ENCODE measurements at places on chromosomes 7 and 10.

GRCh38 chr7:38283809-38284208, 10.4 kb upstream of the TARP start:
- no peak for DNase-seq

DNA sequence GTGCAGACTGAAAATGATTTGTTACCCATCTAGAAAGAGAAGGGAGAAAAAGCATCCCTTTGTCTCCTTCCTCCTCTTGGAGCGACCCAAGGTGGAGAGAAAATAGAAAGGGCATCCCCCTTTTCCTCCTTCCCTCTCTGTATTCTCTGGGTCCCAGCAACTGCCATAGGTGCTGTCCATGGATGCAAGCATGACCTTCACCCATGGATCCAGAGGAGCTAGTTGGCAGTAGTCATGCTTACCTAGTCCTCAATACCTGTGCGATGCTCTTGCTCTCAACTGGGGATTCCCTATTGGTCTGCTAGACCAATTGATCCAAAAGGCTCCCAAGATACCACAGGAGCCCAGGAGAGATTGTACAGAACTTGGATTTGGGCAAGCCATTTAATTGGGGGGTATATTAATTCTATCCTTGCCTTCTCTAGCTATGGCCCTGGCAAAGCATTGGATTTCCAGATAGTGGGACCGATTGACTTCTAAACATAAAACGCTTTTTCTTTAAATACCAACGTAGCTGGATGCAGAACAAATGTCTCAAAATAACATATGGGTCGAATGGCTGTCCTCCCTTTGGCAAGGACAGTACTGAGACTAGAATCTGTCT, 547.8 kb upstream of the IGFBP3 start:
- no peak for DNase-seq

DNA sequence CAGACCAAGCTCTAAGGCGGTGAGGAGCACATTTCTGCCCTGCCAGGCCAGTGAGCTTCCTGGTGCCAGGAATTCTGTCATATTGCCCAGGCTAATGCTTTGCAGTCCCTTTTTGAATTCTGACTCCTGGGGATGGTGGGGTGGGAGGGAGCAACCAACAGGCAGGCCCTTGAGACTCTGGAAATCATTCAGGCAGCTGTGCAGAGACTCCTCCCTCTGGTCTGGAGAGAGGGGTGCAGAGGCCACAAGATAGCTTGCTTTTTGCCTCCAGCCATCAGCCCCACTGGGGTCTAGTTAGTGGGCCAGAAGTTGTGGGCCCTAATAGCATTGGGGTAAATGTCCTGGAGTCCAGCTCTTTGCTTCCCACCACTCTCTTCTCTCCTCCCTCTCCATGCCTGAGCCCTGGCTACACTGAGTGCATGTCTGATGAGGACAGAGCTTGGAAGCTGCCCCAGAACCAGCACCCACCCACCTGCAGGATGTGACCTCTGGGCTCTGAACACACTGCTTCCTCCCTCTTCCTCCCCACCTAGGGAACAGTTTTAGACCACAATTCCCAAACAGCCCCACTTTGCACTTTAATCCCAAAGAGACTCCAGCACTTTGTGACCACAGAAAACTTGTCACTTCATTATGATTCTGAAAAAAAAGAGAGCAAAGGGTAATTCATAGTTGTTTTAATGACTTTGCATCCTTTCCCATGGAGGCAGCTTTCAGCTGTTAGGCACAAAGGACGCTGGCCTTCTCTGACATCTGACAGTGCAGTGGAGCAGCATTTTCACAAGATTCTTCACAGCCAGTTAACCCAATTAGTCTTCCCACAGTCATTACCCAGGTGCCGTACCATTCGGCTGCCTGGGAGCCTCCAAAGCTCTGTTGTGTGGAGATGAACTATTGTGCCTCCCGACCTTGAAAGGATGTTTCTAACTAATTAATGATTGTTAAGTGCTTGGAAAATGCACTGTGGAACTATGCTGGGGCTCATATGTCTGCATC, 262.5 kb downstream of the TRIL start:
- no peak for DNase-seq

DNA sequence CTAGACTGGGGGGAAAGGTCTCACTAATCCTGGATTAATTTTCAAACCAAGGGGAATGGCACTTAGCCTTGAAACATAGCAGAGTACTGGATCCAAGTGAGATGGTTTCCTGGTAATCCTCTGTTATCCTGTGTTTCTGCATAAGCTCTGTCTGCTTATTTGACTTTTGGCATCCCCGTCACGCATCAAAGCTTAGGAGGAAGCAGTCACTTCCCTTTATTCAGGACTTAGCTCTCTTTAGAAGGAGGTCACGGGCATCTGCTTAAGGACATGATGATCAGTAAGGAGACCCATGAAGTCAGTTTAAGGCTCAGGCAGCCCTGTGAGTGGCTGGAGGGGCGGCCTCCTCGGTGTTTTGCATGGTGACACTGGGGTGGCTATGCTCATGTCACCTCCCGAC, 30.0 kb downstream of the TSPAN15 start:
- DNase-seq: no peak

- no peak for DNase-seq
Measured at GRCh38 chr10:102347236-102347828, 48.2 kb upstream of the NFKB2 start.

- no peak for DNase-seq
Measured at GRCh38 chr10:102484021-102484420, 18.5 kb downstream of the ACTR1A start.

GRCh38 chr7:48718731-48719378, 205.5 kb upstream of the CDC14C start:
- DNase-seq: no peak

Measured in GM04504 (cell line).